Vagina (tissue), 2 donors: ENCODE measurements at places on chromosomes 6 and 20. TPM values are rescaled to one million over a fixed set of nuclear protein-coding genes. Genes with fewer than 3 reads are reported as not detected.
A peak's percentile ranks its signal among the peaks of the same experiment; 100 is the strongest.

GRCh38 chr6:161961796-161962195 is 687.9 kb upstream of the AGPAT4 start:
- H3K4me1 ChIP-seq: no peaks in the 10 kb centered on the region
- no peaks in the 10 kb centered on the region for H3K36me3 ChIP-seq
- no peaks in the 10 kb centered on the region for H3K27me3 ChIP-seq
- H3K27ac ChIP-seq: no peak overlapping the region
- no peak overlapping the region for H3K4me3 ChIP-seq

- no peaks in the 10 kb centered on the region for H3K4me1 ChIP-seq
- H3K27me3 ChIP-seq: no peaks in the 10 kb centered on the region
- DNase-seq: no peak
- H3K4me3 ChIP-seq: no peak overlapping the region
Measured at GRCh38 chr20:1579488-1579887, 22.0 kb upstream of the SIRPD start.

DNA sequence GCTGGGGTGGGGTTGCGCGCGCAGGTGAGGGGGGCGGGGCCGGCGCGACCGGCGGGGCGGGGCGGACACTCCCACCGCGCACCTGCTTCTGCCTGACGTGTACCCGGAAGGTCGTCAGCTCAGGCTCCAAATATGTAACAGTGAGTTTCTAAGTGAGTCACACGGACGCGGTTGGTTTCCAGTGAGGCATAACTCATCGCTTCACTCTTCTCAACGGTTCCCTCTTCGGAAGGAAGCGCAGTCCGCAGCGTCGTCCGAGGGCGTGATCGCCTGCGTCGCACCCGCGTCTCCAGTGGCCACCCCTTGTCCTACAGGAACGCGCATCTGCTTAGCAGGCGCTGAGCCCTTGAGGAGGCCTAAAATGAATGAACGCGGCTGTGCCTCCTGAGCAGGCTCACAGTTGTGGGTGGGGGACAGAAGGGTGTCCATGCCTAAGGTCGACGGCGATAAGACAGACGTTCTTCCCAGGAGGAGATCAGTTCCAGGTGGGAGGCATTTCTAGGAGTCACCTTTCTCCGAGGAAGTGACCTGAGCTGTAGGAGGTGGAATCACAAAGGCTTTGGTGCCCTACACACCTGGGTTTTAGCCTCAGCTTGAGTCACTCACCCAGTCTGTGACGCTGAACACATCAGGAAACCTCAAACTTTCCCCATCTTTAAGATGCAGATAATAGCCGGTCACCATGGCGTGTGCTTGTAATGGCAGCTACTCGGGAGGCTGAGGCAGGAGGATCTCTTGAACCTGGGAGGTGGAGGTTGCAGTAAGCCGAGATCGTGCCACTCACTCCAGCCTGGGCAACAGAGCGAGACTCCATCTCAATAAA is 50.9 kb upstream of the EZR start:
- H3K27ac ChIP-seq: peak overlapping the region; percentile 86
- peak overlapping the region; percentile 44 for H3K4me3 ChIP-seq
- H3K4me1 ChIP-seq: peaks cover 6% of the 10 kb centered on the region
- DNase-seq: peak; percentile 98
- no peaks in the 10 kb centered on the region for H3K36me3 ChIP-seq

DNA sequence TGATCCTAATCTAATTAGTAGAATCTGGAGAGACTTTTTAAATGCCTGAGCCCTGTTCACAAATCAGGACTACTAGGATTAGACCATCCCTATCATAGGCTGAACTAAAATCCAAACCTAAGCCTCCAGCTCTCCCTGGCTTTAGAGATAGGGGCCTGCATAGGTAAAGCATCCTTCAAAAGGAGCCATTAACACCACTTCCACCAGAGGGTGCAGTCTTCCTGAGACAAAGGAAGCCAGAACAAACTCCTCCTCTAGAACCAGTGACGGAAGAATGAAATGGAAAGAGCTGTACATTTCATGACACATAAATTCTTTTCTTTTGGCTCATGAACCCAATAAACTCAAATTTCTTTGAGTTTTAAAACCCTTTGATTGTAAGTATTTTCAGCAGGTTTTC is 291.2 kb upstream of the ADGRB3 start:
- no peak overlapping the region for H3K4me3 ChIP-seq
- DNase-seq: no peak
- H3K27me3 ChIP-seq: no peaks in the 10 kb centered on the region
- no peaks in the 10 kb centered on the region for H3K4me1 ChIP-seq
- no peak overlapping the region for H3K27ac ChIP-seq

DNA sequence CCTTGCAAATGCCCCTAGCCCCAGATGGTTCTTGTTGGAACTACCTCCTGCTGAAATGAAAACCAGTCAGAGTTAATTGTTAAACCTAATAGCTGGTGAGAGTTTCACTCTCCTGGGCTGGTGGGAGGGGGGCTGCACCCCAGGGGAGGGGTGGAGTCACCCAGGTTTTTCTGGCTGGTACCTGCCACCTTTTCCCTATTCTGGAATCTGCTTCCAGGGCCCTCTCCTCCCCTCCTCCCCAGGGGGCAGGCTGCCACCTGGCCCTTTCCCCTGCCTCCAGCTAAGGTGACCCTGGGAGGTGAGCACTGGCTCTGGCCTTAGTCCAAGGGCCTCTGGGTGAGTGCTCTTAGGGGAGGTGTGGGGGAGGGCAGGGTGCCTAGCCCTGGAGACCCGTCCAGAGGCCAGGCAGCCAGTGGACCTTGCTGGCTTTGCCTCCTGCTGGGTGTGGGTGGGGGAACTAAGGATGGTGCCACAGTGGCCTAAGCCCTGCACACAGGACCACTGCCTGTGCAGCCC is 48.8 kb upstream of the EPB41L1 start:
- H3K27ac ChIP-seq: no peak overlapping the region
- DNase-seq: no peak
- peaks cover 9% of the 10 kb centered on the region for H3K4me1 ChIP-seq
- no peaks in the 10 kb centered on the region for H3K36me3 ChIP-seq
- no peaks in the 10 kb centered on the region for H3K27me3 ChIP-seq
- H3K4me3 ChIP-seq: no peak overlapping the region

DNA sequence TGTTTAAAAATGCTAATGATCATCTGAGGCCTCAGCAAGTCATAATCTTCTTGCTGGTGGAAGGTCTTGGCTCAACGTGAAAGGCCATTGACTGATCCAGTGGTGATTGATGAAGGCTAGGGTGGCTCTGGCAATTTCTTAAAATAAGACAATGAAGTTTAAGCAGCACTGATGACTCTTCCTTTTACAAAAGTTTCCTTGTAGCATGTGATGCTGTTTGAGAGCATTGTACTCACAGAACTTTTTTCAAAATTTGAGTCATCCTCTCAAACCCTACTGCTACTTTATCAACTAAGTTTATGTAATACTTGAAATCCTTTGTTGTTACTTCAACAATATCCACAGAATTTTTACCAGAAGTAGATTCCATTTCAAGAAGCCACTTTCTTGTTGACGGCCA is 382.3 kb downstream of the ESR1 start:
- H3K4me1 ChIP-seq: no peaks in the 10 kb centered on the region
- H3K36me3 ChIP-seq: no peaks in the 10 kb centered on the region
- H3K27me3 ChIP-seq: no peaks in the 10 kb centered on the region
- no peak overlapping the region for H3K27ac ChIP-seq
- no peak for DNase-seq
- H3K4me3 ChIP-seq: no peak overlapping the region

GRCh38 chr6:127343809-127344659 is 625 bp upstream of the ECHDC1 start:
- peak overlapping the region; percentile 83 for H3K27ac ChIP-seq
- no peaks in the 10 kb centered on the region for H3K27me3 ChIP-seq
- H3K36me3 ChIP-seq: no peaks in the 10 kb centered on the region
- peak overlapping the region; percentile 69 for H3K4me3 ChIP-seq
- peaks cover 48% of the 10 kb centered on the region for H3K4me1 ChIP-seq

- H3K4me1 ChIP-seq: no peaks in the 10 kb centered on the region
- H3K36me3 ChIP-seq: no peaks in the 10 kb centered on the region
- DNase-seq: no peak
- no peak overlapping the region for H3K4me3 ChIP-seq
- H3K27ac ChIP-seq: no peak overlapping the region
Measured at GRCh38 chr6:129565811-129566210, 144.2 kb downstream of the ARHGAP18 start.

DNA sequence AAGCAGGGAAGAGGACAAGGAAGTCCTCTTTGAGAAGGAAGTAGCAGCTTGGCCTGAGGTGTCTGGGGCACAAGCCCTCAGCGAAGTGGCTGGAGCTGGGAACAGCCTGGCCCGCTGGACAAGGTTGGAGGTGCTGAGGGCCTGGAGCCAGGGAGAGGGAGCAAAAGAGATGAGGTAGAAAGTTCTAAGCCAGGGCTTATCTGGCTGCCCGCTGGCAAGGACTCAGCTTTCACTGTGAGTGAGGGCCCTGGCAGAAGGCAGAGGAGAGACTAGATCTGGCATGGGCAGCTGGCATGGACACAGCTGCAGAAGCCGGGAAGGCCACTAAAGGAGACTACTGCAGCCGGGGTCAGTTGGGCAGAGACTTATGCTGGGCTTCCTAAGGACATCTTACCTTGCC is 21.8 kb upstream of the PCMTD2 start:
- DNase-seq: no peak
- H3K4me3 ChIP-seq: no peak overlapping the region
- H3K27ac ChIP-seq: no peak overlapping the region

- no peaks in the 10 kb centered on the region for H3K27me3 ChIP-seq
- no peak for DNase-seq
- H3K36me3 ChIP-seq: no peaks in the 10 kb centered on the region
- H3K4me3 ChIP-seq: no peak overlapping the region
Measured at GRCh38 chr20:10848810-10849370, 175.1 kb upstream of the JAG1 start.

DACT2 gene
- 1.5 TPM for total RNA-seq

INSM1 gene
- total RNA-seq: not detected
